ENCODE measurements at places on chromosomes 11 and 22.

DNA sequence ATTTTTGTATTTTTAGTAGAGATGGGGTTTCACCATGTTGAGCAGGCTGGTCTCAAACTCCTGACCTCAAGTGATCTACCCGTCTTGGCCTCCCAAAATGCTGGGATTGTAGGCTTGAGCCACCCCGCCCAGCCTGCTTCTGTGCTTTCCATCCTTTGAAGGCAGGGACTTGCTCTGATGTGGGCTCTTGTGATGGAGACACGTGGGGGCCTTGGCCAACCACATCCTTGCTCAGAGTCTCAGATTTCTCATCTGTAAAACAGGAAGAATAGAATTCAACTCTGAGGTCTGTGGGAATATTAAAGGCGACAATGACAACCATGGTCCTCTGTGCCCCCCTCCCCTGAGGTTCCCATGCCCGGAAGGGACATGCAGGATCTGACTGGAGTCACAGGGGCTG, 3.8 kb upstream of the GGA1 start:
- DNase-seq, result no peak

DNA sequence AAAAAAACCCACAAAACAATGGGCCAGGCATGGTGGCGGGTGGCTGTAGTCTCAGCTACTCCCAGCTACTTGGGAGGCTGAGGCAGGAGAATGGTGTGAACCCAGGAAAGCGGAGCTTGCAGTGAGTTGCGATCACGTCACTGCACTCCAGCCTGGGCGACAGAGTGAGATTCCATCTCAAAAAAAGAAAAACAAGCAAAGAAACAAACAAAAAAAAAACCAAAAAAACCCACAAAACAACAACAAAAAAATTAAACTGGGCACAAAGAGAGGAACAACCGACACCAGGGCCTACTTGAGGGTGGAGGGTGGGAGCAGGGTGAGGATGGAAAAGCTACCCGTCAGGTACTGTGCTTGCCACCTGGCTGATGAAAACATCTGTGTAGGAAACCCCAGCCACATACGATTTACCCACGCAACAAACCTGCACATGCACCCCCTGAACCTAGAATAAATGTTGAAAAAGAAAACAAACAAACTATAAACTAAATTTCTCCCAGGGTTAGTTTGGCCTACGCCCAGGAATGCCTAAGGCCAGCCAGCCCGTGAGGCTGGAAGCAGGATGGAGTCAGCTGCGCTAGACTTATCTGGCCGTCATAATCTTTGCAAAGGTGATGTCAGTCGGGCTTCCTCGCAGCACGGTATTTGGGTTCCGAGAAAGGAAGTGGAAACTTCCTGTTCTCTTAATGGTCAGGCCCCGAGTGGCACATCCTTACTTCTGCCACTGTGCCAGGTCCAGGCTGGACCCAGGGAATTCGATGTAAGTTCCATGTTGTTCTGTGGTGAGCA, 21.9 kb upstream of the CYB5R3 start:
- no peak for DNase-seq

GRCh38 chr11:61593151-61593550, 12.3 kb upstream of the SYT7 start:
- no peak for DNase-seq

DNA sequence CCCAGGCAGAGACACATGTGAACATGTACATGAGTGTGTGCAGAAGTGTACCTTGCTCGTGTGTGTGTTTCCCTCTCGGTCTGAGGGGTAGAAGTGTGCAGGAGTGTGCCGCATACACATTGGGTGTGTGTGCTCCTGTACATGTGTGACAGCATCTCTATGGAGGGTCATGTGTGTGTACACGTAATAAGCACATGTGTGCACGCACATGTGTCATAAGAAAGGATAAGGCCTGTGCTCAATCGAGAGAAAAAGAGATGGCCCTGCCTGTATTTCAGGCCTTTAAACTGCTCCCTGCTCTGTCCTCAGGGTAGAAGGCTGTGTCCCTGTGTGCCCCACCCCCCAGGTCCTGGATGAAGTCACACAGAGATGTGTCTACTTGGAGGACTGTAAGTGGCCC, 61.8 kb downstream of the OTOG start:
- DNase-seq, result no peak

DNA sequence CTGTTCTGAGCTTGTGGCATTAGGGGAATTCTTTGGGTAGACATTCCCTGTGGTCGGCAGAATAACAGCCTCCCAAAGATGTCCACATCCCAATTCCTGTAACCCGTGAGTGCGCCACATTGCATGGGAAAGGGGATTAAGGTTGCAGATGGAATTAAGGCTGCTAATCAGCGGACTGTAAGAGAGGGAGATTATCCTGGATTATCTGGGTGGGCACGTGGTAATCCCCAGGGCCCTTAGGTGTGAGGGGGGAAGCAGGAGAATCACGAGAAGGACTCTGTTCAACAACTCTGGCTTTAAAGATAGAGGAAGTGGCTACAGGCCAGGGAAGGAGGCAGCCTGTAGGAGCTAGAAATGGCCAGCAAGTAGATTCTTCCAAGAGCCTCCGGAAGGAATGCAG, 16.0 kb downstream of the CACNG2 start:
- DNase-seq, result no peak
